Fibroblast of villous mesenchyme (primary cell): ENCODE measurements at places on chromosomes 1 and 21. TPM values are rescaled to one million over a fixed set of nuclear protein-coding genes. Genes with fewer than 3 reads are reported as not detected.

DNA sequence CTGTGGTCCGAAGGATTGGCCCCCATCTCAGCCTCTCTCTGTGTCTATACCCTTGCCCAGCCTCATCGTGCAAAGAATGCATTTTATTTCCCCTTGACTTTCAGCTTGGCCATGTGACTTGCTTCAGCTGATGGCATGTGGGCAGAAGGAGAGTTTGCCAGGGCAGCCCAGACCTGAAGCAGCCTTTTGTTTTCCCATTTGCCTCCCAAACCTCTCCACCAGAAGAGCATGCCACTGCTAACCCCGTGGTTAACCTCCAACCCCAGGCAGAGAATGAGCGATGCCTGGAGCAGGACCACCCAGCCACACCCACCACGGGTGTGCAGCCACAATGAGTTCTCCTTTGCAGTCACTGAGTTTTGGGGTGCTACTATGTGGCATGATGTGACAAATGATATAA lies 136.4 kb downstream of the SETD4 start:
- DNase-seq: no peak

DNA sequence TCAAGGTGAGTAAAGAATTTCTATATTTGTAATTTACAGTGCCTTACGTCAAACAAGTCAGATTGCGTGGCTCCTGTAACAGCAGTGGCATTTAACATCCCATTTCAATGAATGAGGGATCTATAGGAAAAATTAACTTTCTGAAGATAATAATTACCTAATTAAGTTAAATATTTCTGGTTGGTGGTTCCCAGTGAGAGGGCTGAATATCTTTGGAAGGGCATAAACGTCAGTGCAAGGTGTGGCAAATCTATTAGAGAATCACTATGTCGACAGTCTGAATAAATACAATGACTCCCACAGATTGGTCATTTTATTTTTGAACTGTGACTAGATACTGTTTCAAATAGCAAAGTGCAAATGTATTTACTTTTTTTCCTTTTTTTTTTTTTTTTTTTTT lies 80.0 kb downstream of the S1PR1 start:
- DNase-seq: no peak

GRCh38 chr1:208595745-208596144 lies 351.6 kb upstream of the PLXNA2 start:
- peak; percentile 15 for DNase-seq

LRRC52 gene
- not detected in 2 replicates for total RNA-seq

GRCh38 chr21:33199516-33200217 lies 30.1 kb upstream of the IFNAR2 start:
- peak; percentile 96 for DNase-seq

MIXL1 gene
- total RNA-seq: 0.43 TPM in 1 of 2 replicates, not detected in the other

GRCh38 chr1:44718091-44718490 lies 12.9 kb downstream of the RNU5D-1 start:
- no peak for DNase-seq

C1orf87 gene
- not detected in 2 replicates for total RNA-seq

GRCh38 chr1:172467446-172467845 lies 23.6 kb upstream of the PIGC start:
- DNase-seq: no peak

GRCh38 chr1:56360021-56360420 lies 219.3 kb downstream of the PLPP3 start:
- DNase-seq: peak; percentile 17

GRCh38 chr21:16908077-16908476 lies 604.8 kb upstream of the CXADR start:
- DNase-seq: peak; percentile 39

DNA sequence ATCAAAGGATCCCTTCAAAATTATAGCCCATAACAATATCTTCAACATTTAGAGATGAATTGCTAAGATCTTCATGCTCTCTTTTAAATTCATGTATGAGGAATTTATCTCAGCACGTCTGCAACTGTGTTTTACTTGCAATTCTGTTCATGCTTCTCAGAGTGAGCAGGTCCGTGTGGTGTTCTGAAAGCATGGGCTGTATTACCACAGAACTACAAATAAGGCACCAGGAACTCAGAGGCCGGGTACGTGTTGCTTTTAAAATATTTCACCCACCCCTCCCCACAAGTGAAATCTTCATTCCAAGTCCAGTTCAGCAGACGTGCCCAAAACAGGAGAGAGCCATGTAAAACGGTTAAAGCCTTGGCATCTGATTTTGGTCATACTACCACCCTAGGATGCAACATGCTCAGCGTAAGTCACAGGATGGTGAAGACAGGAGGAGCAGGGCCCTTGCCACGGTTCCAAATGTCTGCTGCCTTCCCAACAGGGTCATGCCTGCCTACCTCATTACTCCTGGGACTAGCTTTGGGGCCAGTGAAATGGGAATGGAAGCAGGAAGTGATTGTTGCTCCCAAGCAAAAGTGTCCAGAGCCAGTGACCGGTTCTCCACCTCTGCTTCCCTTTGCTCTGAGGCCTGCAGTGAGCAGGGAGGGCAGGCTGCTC lies 133.7 kb downstream of the PTPN14 start:
- no peak for DNase-seq

LCE1F gene
- not detected in 2 replicates for total RNA-seq

DNA sequence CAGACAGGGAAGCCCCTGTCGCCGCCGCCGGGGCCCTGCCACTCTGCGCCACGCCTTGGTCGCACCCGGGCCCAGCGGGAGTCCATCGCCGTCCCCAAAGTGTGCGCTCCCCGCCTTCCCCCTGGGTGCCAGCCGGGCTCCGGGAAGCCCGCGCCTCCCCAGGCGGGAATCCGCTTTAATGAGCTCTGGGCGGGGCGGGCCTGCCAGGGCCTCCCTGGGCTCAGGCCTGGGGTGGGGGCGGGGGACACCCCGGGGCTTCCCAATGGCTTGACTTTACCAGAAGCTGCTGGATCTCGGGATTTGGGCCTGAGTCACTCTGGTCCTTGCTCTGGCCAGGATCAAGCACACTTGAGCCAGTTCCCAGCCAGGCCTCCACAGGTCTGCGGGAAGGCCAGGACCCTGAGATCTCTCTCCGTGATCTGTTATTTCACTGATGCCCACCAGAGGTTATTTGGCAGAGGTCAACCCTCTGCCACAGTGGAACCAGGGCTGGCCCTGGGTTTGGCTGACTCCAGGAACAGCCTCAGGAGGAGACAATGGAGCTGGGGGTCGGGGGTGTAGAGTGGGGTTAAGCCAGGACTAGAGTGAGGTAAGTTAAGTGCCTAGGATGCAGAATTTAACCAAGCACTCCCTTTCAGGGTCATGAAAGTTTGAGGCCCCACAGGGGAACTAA lies 178.4 kb upstream of the EDN2 start:
- DNase-seq: peak; percentile 88
